ENCODE measurements at places on chromosomes 1 and 21.

- no peak for DNase-seq
Observed at GRCh38 chr1:185646202-185646683, 87.9 kb upstream of the HMCN1 start.

DNA sequence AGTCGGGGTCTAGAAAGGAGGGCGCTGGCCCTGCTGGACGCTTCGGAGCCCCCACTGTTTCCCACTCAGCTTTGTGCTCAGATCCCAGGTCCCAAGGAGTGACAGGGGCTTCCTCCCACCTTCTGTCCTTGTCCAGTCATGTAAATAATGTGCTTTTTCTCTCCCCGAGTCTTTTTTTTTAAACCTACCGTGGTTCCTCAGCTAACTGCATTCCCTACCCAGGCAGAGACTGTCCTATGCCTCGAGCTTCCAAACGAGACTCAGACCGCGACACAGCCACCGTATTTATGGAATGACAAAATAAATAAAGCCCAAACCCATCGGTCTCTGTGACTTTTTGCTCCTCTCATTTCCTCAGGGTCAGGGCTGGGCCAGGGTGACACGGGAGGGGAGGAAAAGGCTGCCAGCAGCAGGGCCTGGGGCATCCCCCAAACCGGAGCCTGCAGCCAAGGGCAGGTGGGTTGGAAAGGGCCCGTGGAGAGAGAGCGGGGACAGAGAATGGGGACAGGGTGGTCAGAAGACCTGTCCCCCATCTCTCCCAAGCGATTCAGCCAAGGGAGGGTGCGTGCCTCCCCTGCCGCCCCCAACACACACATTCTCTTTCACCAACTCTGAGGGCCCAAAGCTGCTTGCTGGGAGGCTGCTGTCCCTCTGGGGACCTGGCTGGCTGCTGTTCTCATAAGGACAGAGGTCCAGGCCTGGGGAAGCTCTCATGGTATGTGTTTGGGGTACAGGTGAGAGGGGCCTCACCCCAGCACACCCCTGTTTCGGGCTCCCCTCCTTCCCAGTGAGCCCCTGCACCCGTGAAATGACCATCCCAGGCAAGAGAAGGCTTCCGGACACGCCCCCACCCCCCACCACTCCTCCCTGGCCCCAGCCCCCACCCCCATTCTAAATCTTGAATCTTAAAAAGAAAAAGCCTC, 55.4 kb downstream of the KCNAB2 start:
- DNase-seq = no peak

GRCh38 chr1:6260433-6260934, 414 bp downstream of the GPR153 start:
- DNase-seq = no peak

DNA sequence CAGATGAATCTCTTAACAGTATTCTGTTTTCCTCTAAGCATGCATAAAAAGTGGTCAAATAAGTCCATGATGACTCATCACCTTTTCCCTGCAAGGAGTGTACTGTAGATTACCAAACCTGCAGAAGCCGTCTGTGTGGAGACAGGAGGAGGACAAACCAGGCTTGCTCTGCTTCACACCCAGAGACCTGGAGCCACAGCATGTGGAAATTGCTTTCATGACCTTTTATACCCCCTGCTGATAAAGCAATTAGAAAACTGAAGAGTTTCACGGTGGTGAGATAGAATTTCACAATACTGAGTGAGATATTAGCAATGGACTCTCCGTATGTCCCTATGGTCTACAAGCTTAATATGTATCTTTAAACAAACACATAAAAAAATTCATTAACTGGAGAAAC, 9.4 kb downstream of the CORT start:
- DNase-seq = no peak

DNA sequence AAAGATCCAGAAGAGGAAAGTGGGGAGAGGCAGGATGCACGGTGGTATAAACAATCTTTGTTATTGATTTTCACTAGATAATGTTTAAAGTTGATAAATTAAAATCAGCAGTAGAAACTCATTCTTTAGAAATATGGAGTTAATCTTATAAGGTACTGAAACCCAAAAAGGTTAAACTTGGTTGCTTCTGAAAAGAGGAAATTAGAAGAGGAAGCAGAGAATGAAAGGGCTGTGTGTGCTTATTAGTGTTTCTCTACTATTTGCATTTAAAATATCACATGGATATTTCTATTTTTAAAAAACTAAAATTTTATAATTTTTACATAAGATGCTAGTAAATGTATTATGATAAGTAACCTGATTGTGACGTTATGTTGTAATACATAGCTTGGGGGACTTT, 24.4 kb downstream of the C1orf141 start:
- DNase-seq = no peak

GRCh38 chr1:17561561-17561985, 22.1 kb downstream of the ARHGEF10L start:
- DNase-seq = no peak

- DNase-seq = no peak
Observed at GRCh38 chr1:181443231-181443853, 40.0 kb upstream of the CACNA1E start.

GRCh38 chr1:43348809-43349593, 9.8 kb upstream of the CDC20 start:
- DNase-seq = peak; percentile 40

- DNase-seq = no peak
Observed at GRCh38 chr1:151978922-151979321, 14.7 kb downstream of the S100A10 start.

- DNase-seq = no peak
Observed at GRCh38 chr1:76759950-76760349, 107.3 kb upstream of the ST6GALNAC5 start.

DNA sequence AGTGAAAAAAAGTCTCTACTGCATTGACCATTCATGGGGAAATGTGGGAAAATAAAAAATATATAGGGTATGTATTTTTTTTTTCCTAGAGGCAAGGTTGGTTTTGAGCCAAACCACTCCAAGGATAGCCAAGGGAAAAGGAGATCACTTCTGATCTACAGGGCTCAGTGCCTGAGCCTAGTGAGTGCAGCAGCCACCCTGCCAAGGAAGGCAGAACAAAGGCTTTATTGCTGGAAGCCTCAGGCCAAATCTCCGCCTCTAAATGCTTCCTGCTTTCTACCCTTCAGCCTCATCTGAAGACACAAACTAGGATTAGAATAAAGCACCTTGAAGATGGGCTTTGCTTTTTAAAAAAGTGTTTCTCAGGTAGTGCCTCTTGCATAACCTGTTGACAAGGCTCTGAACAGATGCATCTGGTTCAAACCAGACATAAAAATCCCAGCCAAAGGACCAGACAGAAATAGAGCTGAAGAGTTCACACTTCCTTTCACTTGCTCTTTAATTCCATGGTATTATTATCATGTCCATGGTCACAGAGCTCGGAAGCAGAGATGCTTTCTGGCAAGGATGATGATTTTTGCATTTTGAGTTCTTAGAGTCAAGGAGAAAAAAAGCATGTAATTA, 10.5 kb downstream of the C1orf115 start:
- no peak for DNase-seq

GRCh38 chr1:1541956-1542765, 1.7 kb upstream of the TMEM240 start:
- DNase-seq = no peak

GRCh38 chr1:207845109-207845508, 65.8 kb downstream of the CD34 start:
- DNase-seq = no peak

DNA sequence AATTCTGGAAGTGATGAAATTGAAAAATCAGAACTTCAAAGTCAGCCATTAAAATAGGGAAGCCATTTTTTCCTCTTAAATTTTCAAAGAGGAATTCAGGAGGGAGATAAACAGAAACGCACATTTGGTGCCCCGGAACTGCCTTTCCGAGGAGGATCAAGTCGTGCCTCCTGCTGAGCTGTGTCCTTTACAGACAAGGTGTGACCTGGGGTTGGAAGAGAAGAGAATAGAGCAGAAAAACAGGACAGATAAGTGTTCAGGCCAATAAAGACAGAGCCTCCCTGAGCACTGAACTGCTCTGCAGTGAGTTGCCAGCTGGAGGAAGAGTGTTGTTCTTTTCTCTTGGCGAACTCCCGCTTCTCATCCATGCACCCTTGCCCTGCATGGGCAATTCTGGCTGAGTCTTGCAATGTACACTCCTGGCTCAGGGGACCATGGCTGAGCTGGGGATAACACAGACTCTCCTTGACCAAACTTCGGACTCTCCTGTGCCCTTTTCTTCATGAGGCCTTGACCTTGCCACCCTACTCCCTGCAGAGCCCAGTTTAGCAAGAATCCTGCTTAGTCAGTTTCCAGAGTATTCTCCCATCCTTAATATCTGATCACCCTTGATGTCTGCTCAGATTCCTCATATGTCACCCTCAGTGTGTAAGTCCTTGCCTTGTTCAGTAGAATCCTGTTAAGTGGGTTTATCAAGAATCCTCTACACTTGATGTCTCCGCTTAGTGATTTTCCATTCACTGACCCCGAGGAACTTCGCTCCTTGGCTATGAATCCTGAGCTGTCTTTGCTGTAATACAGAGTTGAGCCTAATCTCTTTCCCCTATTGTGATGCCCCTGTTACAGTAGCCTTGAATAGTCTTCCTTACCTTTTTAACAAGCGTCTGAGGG, 1.3 kb upstream of the MTARC1 start:
- DNase-seq = no peak

All from cortex of kidney (tissue), 1 donor.